NCI-H226 (cell line): ENCODE measurements at places on chromosomes 6 and 20.
A peak's percentile ranks its signal among the peaks of the same experiment; 100 is the strongest.

GRCh38 chr6:32369660-32370059, 2.0 kb downstream of the TSBP1 start:
- DNase-seq = peak; percentile 81

DNA sequence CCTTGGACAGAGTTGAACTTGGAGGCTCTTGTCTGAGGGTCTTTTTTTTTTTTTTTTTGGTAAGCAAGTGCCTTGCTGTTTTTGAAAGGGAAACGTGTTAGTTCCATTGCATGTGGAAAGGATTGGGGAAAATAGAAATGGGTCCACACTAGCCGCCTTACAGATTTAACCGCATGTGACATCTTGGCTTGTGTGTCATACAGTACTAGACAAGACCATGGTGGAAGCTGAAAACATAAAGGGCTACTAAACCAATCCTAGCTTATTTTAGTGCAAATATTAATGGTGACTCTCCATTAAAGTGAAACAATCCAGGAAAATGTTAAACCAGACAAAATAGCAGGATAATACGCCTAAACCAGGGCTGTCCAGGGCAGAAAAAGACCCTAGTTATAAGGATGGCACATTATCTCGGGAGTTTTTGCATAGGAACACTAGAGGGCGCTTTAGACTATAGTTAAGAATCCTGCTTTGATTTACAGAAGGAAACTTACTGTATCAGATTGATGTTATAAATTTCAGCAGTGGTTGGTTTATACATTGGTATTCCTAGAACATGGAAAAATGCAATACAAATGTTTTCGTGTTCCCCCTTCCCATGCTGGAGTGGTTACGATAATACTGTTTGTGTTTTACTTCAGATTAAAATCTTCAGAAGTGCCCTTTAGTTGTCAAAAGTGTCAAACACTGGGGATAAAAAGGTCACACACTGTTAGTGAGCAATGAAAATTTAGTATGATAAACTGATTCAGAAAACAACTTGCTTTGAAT, 59.8 kb upstream of the DEK start:
- DNase-seq = peak; percentile 28

- no peak for DNase-seq
Observed at GRCh38 chr6:50819904-50820868, 1.5 kb downstream of the TFAP2B start.

DNA sequence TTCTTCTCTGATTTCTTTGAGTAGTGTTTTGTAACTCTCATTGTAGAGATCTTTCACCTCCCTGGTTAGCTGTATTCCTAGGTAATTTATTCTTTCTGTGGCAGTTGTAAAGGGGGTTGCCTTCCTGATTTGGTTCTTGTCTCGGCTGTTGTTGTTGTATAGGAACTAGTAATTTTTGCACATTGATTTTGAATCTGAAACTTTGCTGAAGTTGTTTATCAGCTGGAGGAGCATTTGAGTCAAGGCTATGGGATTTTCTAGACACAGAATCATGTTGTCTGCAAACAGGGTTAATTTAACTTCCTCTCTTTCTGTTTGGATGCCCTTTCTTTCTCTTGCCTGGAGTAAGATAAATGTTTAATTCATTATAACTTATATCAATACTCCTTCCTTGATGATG, 86.4 kb downstream of the OLIG3 start:
- no peak for DNase-seq

GRCh38 chr6:56752009-56752408, 109.3 kb upstream of the DST start:
- peak; percentile 79 for DNase-seq

DNA sequence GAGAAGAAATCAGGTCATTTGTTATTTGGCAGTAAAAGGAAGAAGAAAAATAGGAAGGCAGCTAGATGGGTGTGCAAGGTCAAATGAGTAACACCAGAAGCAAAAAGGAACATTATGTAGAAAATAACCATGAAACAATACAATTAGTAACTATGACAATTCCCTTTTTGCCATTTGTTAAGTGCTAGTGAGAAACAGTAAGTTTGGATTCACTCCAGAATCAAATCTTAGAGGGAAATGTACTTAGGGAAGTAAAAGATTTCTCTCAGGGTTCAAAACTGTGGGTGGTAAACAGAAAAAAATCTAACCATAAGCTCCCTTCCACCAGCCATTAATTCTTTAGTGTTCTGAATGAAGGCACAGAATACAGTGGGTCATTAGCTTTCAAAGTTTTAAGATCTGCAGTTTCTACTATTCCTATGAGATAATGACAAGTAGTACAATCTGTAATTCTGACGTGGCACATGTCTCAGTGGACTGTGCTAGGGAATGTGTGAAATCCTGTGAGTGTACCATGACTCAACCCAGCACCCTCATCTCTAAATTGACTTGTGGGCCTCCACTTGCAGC, 17.1 kb downstream of the REPS1 start:
- peak; percentile 92 for DNase-seq

- DNase-seq = peak; percentile 6
Observed at GRCh38 chr20:535958-536357, 7.6 kb downstream of the CSNK2A1 start.

- DNase-seq = no peak
Observed at GRCh38 chr20:54067606-54068174, 2.7 kb downstream of the BCAS1 start.

DNA sequence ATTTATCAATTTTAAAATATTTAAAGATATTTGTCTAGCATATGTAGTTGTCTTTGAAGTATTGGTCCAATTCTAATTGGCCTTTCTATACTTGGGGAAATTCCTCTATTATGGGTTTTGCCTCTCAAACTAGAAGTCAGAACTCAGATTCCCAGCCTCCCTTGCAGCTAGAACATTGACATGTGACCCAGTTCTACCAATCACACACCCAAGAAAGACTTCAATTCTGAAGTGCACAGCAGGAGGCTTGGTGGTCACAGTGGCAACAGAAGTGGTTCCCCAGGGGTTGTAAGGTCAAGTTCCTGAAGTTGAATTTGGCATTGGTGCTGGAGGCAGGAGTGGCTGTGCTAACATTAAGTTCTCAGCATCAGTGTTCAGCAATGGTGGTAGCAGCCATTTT, 14.8 kb upstream of the FKBP5 start:
- no peak for DNase-seq

GRCh38 chr6:139850512-139850911, 476.1 kb upstream of the CITED2 start:
- DNase-seq = no peak

- peak; percentile 9 for DNase-seq
Observed at GRCh38 chr20:45783656-45784294, 7.9 kb downstream of the WFDC3 start.

DNA sequence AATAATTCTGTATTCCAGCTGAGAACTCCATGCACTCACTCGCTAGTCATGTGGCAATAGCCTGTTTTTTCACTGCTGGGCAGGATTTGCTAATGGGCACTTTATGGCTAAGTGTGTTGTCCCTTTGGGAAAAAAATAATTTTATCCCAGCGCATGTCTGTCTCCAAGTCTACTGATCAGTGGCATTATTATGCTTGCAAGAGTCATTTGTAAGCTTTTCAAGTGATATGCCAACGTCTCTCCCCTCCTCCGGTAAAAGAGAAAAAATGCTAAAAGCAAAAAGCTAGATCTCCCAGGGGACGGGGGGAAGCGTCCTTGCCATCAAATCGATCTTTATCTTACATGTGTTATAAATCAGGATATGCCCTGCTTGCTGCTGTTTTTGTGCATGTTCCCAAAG, 407.7 kb downstream of the CDH26 start:
- DNase-seq = no peak

DNA sequence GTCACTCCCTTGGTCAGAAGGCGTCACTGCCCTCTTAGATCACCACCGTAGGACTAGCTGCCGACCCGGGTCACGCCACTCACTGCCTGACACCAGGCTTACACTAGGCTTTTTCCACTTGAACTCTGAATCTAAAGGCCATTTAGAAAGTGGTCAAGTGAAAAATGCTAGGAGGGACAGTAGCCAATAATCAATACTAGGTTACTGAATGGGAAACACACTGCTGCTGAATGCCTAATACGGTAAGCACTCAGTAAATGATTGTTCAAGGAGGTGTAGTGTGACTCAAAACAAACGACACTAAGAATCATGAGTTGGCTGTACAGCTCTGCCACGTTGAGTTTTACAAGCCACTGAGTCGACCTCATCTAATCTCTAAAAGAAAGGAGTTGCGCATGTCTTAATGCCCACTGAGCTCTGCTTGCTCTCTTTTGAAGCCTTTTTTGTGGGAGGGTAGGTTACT, 760 bp upstream of the IBTK start:
- DNase-seq = peak; percentile 37

GRCh38 chr6:1745814-1746213, 136.1 kb downstream of the FOXC1 start:
- DNase-seq = no peak

DNA sequence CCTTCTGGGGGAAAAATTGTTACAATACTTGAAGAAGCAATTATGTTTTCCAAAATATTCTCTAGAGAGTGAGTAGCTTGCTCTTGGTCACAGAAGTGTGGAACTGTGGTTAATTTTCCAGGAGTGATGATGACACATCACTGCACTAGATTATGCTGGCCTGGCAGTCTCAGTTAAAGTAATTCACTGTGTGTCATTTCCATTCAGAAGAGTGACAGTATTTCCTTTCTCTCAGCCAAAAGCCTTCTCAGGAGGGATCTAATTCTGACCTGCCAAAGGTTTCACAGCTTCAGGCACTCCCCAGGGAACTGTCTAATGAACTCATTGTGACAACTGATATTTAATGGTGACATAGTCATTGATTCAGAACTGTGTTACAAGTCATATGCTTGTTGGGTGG, 517.5 kb downstream of the TBC1D32 start:
- no peak for DNase-seq

DNA sequence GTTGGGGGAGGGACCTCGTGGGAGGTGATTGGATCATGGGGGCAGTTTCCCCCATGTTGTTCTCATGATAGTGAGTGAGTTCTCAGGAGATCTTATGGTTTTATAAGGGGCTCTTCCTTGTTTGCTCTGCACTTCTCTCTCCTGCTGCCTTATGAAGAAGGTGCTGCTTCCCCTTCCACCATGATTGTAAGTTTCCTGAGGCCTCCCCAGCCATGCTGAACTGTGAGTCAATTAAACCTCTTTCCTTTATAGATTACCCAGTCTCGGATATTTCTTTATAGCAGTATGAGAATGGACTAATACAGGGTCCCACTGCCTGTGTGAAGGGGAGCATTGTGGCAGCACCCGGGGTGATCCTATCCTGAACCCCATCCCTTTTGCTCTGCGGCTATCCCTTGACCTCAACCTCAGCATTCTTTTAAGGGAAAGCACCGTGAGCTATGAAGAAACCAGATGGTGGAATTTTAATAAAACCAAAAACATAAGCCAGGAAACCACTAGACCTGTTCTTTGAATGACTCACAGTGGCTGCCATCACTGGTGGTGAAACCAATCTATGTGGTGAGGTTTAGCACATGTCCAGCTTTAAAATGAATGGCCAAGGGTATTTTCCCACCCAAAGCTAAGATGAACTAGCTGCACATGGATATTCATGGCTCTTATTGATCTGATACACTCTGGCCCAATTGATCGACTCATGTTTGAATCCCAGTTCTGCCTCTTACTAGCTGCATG, 62.2 kb downstream of the ZDHHC14 start:
- peak; percentile 80 for DNase-seq

GRCh38 chr6:118504611-118505010, 43.5 kb upstream of the PLN start:
- DNase-seq = no peak

DNA sequence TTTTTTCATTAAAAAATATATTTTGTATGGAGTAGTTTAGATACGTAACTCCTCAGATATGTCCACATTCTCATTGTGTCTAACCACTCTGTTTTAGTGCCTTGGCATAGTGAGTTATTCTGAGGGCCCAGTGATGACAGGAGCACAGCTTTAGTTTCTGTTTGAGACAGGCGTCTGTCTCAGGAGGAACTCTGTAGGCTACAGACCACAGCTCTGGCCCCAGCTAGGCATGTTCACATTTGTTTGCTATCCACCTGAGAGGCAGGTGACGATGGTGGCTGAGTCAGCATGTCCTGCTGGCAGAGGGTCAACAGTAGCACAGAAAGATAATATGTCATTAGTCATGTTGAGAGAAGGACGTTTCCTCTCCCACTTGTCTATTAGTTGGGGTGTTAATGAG, 16.3 kb downstream of the LRRC1 start:
- DNase-seq = no peak

DNA sequence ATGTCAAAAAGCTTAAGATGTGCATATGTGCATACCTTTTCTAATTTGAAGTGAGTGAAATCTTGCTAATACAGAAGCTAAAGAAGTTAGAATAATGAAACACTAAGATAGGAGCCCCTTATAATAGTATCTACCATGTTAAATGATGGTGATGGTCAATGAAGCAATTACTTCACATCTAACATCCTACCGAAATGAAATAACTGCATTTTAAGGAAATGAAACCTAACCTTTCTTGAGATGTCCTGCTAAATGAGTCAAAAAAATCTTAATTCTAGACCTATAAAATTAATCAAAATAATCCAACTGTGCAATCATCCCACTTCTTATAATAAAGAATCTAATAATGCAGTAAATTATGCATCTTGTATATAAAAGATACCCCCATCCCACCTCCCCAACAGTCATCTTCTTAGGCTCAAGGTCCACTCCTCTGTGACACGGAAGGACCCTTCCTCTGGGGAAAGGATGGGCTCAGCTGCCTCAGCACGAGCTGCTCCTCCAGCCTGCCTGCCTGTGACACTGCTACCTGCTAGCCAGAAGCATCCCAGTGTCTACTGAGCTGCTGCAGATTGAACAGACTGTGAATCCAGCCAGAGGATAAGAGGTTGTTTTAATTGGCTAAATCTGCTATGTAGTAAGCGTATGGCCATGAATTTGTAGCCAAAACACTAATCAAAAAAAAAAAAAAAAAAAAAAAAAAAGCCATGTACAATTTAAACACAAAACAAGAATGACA, 129.6 kb upstream of the BEND3 start:
- no peak for DNase-seq

GRCh38 chr20:49636447-49636846, 68.5 kb upstream of the PTGIS start:
- DNase-seq = no peak

DNA sequence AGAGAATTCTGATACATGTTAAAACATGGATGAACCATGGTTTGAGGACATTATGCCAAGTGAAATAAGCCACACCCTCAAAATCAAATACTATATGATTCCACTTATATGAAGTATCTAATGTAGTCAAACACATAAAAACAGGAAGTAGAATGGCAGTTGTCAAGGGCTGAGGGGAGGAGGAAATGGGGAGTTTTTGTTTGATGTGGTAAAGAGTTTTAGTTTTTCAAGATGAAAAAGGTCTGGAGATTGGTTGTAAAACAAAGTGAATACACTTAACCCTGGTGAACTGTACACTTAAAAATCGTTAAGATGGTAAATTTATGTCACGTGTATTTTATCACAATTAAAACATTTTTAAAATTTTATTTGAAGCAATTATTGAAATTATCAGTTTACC, 127.4 kb upstream of the GRIK2 start:
- no peak for DNase-seq
